ENCODE measurements at places on chromosomes 2 and 18.

DNA sequence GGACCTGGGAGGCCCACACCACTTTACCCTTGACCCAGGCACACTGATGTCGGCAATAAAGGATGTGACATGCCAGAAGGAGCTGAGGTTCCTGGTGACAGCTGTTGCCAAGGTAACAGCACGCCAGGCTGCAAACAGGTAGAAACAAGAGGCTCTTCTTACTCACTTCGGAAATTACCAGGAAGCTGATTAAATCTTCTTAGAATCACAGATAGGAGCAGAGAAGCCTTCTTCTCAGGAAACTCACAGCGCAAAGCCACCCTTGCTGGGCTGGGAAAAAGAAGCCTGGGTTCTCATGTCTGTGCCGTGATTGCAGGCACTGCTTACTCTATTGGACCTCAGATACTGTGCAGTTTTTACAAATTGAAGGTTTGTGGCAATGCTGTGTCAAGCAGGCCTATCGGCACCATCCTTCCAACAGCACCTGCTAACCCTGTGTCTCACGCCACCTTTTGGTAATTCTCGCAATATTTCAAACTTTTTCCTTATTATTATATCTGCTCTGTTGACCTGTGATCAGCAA lies 61.0 kb upstream of the TAF1B start:
- no peak for DNase-seq

- DNase-seq, result no peak
Observed at GRCh38 chr2:236659758-236660150, 90.1 kb downstream of the ACKR3 start.

- no peak for DNase-seq
Observed at GRCh38 chr2:114579542-114579941, 137.1 kb downstream of the DPP10 start.

DNA sequence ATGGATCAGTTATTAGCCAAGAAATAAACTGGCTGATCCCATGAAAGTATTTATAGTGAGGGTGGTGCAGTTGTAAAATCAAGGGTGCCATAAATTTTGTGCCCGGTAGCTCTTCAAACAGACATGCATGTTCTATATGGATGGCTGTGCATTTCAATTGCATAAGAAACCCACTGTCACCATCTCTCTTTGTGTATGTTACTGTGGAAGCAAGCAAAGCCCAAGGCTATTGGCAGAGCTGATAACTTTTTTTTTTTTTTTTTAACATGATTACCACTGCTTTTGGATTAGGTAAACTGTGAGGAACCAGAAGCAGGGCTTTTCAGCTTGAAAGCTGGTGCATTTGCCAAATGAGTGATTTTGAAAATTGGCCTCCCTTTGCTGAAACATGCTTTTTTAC lies 332.6 kb downstream of the SOX11 start:
- DNase-seq, result no peak

DNA sequence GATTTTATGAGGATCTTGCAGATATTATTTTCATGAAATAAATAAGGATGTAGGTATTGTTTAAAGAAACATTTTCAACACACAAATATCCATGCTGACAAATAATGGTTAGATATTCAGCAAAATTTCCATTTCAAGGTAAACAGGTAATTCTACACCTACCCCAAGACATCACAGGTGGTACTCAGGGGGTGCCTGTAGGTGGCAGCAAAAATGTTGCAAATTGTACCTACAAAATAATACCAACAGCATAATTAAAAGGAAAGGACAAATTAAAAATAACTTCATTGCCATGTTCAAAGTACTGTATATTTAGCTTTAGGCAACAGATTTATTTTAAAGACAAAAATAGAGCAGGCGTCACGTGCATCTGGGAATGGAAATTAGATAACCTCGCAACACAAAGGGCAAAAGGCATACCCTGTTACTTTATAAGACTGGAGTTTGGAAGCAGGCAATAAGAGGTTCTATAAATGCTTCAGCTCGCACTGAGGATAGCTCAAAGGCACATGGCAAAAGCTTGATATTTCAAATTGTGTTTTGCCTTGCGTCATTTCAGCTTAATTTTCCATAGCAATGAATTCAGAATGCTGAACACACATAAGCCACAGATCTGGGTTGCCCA lies 630.5 kb downstream of the TDRD15 start:
- DNase-seq, result no peak

- no peak for DNase-seq
Observed at GRCh38 chr2:24831221-24832072, 38.2 kb downstream of the CENPO start.

GRCh38 chr2:85886590-85886989 lies 2.2 kb downstream of the ST3GAL5 start:
- DNase-seq, result no peak

- DNase-seq, result no peak
Observed at GRCh38 chr18:22741318-22741717, 191.8 kb upstream of the RBBP8 start.

GRCh38 chr18:25544546-25545287 lies 192.8 kb upstream of the ZNF521 start:
- DNase-seq, result no peak

DNA sequence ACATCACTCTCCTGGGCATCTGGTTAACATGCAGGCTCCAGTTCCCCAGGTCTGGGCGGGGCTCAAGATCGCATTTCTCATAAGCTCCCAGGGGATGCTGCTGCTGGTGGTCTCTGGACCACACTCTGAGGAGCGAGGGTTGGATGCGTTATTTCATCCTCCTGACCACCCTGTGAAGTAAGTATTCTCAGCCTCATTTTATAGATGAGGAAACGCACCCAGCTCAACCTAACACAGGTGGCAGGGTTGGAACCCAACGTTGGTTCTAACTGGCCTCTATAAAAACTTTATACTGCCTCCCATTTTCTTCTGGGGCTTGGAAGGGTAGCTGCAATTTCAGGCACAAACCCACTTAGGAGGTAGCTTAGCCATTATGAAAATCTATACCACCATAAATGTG lies 120.5 kb downstream of the FAM210A start:
- DNase-seq, result no peak

GRCh38 chr2:68653538-68653982 lies 10.2 kb downstream of the PROKR1 start:
- DNase-seq, result no peak

- no peak for DNase-seq
Observed at GRCh38 chr18:70037431-70038061, 89.9 kb upstream of the CD226 start.

DNA sequence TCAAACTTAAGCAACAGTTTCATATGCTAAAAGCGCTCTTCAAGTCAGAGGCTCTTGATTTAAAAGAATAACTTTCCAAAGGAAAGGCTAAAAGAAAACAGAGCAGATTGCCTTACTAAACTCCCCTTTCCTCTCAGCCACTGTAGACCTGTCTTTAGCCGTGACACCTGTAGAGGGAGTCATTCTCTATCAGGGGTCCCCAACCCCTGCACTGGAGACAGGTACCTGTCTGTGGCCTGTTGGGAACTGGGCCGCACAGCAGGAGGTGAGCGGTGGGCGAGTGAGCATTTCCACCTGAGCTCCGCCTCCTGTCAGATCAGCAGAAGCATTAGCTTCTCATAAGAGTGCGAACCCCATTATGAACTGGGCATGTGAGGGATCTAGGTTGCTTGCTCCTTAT lies 9.6 kb downstream of the SLC14A1 start:
- DNase-seq, result no peak

DNA sequence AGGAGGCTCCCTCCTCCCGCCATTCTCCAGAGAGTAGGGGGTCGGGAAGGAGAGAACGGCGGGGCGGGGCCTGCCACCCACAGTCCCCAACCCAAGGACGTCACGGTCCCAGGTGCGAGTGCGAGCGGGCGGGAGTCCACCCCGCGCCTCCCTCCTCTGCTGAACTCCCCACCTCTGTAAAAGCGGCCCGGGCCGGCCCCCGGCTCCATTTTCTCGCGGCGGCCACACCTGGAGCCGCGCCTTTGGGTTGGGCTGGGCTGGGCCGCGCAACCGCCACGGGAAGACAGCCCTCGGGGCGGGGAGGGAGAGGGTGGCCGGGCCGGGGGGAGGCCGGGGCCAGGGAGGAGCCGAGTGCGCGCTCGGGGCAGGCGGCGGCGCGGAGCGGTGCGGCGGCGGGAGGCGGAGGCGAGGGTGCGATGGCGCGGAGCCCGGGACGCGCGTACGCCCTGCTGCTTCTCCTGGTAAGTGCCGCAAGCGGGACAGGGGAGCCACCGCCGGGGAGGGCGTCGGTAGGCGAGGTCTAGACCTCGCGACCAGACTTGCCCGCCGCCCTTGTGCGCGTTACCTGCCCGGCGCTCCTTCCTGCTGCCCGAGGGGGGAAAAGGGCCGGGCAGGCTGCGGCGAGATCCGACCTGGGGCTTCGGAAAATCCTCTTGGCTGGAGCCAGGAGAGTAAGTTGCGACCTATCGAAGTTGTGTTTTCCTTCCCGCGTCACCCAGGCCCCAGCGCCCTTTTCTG lies at the start of gene DSG2:
DSG2 (plus strand) TSS at position 342 of the 738 bp plus-strand sequence; CDS start at position 417, 75 bp downstream.
- no peak for DNase-seq

DNA sequence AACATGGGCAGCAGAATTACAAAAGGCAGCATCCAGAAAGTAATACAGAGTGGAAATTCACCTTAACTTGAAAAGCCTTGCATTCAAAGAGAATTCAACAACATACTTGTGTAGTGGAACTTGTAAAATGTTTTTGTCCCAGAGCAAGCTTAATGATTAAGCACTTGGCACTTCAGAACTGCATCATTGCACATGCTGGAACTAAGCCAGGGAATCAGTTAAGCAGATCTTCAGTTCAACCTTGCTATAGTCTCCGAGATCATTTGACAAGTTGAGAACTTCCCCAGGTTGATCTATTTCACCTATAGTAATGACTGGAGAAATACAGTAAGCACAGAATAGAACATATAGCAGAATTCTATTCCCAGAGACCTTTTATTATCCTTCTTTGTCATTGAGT lies 1337.2 kb upstream of the NXPH2 start:
- DNase-seq, result no peak

DNA sequence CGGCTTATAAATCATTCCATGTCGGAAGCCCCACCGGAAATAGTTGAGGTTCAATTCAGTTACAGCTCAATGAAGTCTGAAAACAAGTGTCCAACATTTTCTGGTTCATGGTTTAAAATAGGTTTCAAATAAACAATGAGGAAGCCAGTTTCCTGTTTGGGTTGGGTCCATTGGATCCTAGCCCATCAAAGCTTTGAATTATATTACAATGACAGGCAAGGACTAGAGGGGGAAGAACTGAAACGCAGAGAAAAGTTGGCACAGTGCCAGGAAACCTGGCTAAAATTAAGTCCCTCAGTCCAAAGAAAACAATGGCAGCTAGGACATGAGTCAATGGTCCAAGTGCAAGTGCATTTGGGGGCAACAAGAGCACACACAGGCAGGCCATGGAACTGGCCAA lies 32.0 kb downstream of the SLC14A1 start:
- no peak for DNase-seq

DNA sequence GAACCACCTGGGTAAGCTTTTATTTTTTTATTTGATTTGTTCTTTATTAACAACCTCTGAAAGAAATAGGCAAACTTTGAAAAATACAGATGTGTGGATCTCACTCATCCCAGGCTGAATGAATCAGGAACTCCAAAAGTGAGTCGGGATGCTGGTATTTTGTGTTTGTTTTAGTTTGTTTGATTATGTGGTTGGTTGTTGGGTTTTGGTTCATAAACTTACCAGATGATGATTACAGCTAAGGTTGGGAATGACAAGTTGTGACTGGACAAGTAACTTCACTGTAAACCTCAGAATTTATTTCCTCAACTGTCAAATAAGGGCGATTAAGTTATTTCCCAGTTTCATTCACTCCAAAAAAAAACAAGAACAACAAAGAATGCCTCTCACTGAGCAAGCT lies 80.5 kb upstream of the KIF5C start:
- DNase-seq, result no peak

DNA sequence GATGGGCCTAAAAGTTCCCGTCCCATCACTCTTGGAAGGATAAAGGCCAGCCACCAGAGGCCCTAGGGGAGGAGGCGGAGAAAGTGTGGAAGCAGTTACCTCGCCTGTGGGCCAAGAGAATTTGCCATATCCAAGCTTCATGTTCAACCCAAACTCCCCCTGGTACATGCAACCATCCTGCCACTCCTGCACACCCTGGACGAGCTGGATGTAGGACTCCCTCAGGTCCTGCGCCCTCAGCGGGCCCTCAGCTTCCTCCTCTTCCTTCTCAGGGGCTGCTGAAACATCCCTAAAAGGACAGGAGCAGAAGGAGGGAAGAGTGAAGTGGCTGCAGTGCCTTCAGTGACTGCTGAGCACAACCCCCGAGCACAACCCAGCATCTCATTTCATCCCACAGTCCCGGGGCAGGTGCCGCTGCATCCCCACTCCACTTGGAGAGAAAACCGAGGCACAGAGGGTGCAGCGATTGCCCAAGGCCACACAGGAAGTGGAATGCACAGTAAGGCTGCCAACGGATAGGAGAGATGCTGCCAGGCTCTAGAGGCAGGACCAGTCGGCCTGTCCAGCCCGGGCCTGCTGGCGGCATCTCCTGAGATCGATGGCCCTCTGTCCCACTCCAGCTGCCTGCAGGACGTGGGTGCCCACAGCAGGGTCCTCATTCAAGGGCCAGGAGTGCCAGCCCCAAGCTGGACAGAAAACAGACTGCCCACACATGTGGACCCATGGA lies 2.9 kb downstream of the ANKMY1 start:
- no peak for DNase-seq

GRCh38 chr2:83578405-83578804 lies 880.7 kb downstream of the SUCLG1 start:
- DNase-seq, result no peak

DNA sequence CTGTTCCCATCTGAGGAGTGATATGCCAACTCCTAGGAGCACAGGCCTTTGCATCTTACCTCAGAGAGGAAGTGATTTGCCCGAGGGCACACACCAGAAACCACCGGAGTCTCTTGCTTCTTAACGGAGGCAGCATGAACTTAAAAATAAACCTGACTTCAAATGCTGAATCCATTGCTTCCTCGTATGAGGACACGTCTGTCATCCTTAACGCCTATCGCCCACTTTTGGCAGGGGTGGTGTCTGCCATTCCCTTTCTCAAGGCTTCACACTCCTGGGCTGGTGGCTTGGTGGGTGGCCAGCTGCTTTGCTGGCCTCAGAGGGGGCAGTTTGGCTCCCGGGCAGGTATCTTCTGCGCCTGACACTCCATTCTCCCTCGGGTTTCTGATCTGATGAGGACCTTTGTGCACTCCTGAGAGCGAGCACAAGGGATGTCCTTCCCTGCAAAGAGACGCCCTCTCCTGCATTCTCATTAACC lies 1.1 kb upstream of the PREB start:
- DNase-seq, result no peak

Data from forelimb muscle (tissue), 1 donor.